ENCODE measurements at places on chromosomes 6 and 20. TPM values are rescaled to one million over a fixed set of nuclear protein-coding genes. Genes with fewer than 3 reads are reported as not detected.

GRCh38 chr6:100617633-100618350, 153.1 kb upstream of the SIM1 start:
- no peak for DNase-seq

CYP24A1 gene
- polyA plus RNA-seq = 0.30 TPM

GRCh38 chr6:11589261-11589660, 51.7 kb downstream of the TMEM170B start:
- no peak for DNase-seq

PBOV1 gene
- not detected for polyA plus RNA-seq

PAK5 gene
- 0.04 TPM for polyA plus RNA-seq

DNA sequence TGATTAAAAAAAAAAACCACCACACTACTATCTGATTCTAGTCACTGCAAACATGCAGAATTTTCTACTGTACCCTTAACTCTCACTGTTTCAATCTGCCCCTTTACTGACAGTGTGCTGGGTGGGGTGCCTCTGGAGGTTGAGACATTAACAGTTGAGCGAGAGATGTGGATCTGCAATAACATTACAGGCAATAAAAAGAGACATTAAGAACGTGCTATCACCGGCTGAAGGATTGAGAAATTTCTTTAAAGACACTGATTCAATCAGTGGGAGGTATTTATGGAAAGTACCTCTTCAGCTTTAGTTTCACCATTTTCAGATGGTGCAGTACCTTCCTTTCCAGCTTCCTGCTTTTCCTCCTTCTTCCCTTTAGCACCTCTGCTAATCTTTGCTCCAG, 32.5 kb downstream of the HMGN3 start:
- no peak for DNase-seq

DNA sequence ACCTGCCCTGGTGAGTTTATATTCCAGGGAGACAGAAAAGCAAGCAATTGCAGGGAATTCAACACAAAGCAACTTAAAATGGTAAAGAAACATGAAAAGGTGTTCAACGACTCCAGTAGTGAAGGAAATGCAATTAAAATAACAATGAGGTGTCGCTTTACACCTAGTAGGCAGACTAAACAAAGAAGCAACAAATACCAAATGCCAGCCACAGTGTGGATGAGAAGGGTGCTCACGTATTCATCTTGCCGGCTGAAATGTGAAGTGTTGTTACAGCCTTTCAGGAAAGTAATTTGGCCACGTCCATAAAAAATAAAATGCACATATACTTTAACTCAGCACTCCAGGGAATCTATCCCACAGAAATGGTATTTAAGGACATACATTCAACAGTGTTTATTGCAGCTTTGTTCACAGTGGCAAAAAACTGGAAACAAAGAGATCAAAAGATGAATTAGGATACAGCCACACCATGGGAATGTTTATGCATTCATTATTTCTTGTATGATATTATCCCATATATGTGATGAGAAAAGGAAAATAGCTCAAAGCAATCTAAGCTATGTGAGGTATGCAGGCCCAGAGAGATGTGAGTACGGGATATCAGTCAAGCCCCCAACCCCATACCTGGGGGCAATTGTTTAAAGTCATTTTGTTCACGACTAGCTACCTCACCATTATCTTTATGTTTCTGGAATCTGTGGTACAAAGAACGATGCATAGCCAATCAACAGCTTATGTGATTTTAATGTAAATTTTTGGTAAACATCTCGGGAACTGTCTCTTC, 266.0 kb upstream of the SOX4 start:
- no peak for DNase-seq

JPH2 gene
- 2.6 TPM for polyA plus RNA-seq

- DNase-seq = peak; percentile 93
Observed at GRCh38 chr6:44135173-44135758, 7.9 kb downstream of the TMEM63B start.

HUS1B gene
- 0.35 TPM for polyA plus RNA-seq

SLC35D3 gene
- polyA plus RNA-seq = 0.03 TPM

DNA sequence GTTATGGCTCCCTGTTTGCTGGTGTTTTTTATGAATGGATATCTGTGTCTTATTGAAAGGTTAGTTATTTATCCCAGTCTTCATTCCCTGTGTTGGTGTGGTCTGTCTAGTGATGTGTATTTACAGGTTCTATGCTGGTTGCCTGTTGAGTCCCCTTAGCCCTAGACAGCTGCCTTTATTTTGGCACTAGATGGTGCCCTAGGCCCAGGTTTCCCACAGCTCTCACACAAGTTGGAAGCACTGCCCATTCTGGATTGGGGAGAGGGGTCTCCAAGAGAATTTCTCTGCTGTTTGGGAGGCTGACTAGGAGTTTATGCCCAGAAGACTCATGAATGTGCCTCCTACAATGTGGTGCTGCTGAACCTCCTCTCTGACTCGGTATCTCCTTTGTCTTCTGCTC, 12.4 kb downstream of the GRM1 start:
- DNase-seq = peak; percentile 1

GRCh38 chr20:17971300-17972013, 2.6 kb downstream of the MGME1 start:
- DNase-seq = peak; percentile 18

DNA sequence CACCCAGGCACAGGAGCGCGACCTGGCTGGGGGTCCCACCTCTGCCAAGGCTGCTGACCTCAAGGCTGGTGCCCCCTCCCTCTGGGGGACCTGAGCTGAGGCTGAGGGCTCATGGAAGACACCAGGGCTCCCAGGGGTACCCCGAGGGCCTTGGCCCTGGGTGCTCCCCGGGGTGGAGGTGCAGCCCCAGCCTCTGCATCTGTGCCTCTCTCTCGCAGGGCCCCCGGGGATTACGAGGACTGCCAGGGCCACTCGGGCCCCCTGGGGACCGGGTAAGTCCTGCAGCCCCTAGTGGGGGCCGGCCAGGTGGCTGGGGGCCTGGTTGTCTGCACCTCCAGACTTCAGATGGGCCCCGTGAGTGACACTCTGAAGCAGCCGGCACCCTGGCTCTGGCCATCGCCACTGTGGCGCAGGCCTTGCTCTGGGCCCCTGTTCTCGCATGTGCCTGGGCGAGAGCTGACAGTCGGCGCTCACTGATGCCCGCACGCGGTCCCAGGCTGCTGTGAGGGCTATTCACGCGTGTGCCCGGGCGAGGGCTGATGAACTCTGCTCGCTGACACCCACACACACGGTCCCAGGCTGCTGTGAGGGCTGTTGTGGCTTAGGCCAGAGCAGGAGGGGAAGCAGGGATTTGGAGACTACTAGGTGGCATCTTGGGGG, 9.3 kb downstream of the COL9A3 start:
- no peak for DNase-seq

DNA sequence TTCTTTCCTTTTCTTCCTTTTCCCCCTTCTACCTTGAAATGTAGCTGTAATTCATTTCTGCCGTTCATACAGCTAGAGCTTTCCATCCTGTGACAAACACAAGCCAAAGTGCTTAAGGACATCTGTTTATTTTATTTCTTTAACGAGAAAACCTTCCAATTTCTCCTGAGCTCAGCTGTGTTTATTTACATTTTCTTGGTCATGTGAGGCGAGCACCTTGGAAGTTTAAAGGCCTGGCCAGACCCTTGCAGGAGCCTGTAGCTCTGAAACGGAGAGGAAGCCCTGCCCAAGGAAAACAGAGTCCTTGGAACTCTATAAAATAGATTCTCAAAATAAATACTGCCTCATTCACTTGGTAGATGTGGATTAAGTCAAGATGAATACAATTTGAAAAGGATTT, 223.1 kb downstream of the EYA2 start:
- no peak for DNase-seq

DNA sequence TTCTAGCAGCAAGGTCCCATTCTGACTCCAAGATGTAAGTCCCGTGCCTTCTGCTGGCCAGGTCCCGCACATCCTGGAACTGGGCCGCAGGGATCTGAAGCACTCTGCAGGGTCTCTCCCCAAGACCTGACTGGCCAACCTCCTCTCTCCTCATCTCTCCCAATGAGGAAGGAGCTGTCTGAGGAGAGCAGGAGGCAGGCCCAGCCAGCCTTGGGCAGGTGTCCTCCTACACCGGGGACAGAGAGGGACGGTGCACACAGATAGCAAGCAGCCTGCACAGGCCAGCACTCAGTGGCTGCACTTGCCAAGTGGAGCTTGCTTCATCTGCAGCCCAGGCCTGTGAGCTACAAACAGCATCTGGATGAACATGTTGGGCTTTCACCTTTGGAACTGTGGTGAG, 76.8 kb upstream of the CD93 start:
- DNase-seq = no peak

DNA sequence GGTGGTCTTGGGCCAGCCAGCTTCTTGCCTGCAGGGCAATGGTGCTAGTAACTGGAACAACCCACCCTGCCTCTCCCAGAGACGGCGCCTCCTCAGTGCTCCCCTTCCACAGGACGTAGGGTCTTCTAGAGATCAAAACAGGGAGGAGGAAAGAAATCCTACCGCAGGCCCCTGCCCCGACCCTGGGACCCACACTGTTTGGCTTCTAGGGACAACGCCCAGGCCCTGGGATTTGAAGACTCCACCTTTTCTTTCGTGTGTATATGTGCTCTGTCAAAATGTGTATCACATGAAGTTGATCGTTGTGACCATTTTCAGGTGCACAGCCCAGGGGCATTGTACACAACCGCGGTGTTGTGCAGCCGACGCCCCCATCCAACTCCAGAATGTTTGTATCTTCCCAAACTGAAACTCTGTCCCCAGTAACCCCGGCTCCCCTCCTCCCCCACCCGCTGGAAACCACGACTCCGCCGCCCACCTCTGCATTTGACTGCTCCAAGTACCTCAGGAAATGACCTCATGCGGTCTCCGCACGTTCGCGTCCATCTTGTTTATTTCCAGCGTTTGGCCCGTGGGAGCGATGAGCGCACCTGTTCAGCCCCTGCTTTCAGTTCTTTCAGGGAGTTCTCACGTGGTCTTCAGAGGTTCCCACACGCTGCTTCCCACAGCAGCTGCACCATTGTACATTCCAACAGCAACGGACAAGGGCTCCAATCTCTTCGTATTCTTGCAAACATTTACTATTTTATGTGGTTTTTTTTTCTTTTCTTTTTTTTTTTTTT, 3.4 kb upstream of the BHLHE23 start:
- DNase-seq = no peak

DNA sequence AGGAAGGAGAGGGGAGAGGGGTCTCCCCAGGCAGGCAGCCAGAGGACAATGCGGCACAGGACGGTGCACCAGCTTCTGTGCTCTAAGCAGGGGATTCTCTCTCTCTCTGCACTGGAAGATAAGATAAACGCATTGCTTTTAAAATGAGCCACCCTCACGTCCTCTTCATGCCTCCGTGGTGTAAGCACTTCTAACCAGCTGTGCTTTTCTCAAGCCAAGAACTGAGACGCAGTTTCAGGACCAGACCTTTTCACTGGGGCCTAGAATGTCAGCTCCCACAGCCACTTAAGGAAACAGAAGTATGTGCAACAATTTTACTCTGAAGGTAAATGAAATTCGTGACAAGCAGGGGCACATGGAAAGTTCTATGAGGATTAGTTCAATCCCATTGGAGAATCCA, 82.4 kb downstream of the PSMB1 start:
- peak; percentile 31 for DNase-seq

DNA sequence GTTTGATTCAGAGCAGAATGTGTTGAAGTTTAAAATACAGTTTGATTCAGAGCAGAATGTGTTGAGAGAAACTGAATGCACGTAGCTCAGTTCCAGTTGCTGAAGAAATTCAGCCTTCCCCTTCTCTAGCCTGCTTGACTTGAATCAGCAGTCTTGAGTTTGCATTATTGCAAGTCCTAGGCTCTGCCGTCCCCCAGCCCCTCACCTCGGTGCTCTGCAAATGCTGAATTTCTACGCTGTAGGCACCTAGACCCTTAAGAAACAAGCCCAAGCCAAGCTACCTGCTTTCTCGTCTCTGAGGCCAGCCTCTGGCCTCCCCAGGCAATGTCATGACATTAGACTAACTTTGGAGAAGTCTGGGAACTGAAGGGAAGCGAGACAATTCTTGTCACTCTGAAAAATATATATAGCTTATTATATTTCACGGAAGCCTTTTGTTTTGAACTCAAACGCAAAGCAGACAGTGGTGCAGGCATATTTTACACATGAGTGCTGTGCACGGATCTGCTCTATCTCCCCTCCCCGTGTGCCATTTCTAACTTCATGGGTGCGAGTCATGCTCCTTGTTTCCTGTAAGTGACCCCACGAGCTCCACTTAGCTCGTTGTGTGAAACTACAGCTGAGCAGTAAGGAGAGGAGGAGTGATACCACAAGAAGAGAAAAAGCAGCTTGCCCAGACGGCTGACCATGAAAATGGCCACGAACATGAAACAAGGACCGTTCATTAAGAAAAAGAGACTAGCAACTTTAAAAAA, 71.4 kb upstream of the DUSP22 start:
- no peak for DNase-seq

SLC22A3 gene
- polyA plus RNA-seq = 9.5 TPM

DNA sequence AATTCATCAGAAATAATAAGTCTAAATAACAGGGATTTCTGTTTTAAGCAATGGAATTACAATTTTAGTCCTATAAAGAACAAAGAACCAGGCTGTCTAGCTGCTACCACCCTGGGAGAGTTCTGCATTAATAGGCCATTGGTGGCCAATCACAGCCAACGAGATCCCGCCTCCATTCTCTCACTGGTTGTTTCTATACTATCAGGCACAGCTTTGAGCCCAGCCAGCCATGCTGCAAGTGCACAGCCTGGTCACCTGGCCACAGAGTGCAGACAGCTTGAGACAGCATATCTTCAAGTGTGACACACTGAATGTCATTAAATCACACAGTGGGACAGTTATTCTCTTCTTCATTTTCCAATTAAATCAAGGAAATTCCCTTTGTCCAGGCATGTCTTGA, 16.1 kb upstream of the RAB22A start:
- no peak for DNase-seq

HSPA12B gene
- polyA plus RNA-seq = 11.4 TPM

DNA sequence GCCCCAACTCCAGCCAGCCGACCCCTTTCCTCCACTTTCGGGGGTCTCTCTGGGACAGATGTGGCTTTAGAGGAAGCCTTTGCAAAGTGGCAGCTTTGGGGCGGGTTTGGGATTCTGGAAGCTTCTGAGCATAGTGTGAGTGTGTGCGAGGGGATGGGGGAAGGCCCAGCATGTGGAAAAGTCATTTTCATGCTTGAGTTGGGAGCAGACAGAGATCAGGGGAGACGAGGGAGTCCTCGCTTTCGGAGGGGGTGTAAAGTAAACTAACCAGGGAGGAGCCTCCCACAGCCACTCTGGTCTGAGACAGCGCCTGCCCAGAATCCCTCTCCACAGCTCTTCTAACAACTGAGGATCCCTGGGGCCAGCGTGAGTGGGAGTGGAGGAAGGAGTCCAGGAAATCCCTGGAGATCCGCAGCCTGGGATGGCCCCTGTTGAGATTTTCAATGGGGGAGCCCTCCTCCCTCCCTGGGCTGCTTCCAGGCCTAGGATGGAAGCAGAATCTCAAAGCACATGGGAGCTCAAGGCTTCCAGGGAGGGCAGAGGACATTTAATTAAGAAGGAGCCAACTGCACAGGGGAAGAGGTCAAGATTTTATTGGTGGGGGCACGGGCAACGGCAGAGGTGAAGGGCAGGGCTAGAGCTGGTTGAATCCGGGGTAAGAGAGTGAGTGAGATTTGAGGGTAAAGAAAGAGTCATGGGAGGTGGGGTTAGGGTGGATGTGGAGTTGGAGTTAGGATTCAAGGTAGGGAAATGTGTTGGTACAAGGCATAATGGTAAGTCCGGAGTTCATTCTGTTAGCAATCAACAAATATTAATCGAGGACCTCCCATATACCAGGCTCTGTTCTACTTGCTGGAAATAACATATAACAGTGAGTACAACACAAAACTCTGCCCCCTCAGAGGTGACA, 102.3 kb upstream of the FOXP4 start:
- DNase-seq = peak; percentile 80

LAMA5 gene
- 279 TPM for polyA plus RNA-seq

FAM83C gene
- not detected for polyA plus RNA-seq
